ENCODE measurements at places on chromosomes 1 and 21.

DNA sequence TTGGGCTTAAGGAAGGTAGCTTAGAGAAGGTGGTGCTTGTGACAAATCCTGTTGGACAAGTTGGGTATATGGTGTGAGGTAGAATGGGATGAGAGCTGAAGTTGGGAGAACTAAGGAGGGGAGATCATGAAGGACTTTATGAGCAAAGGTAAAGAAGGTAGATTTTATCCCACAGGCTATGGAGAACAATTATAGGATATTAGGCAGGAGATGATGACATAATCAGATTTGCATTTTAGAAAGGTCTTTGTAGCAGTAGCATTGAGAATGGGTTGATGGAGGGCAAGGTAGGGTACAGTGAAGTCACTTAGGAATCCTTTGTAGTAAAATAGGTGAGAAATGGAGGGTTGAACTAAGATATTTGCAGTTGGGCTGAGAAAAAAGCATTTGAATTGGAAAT is 14.9 kb upstream of the TCHH start:
- no peak for DNase-seq

DNA sequence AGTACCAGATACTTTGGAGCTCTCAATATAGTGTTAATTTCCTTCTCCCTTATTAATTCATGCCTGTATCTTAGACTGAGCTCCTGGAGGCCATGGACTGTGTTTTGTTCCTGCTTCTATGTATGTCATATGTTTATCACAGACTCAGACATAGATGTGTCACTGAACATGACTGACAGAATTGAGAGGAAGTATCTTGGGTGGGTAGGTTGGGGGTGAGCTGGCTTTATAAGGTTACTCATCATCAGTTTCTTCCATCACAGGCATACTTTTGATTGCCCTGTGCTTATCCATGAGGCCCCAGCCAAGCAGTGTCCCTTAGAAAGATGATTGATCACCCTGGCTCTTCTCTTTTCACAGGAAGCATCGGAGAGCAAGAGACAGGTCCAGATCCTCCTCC is 5.6 kb upstream of the SH3D21 start:
- no peak for DNase-seq

GRCh38 chr1:67825591-67825990 is 7.7 kb downstream of the GNG12 start:
- no peak for DNase-seq

GRCh38 chr1:151838222-151839081 is 1.2 kb downstream of the C2CD4D start:
- DNase-seq: no peak

GRCh38 chr1:114492978-114493377 is 18.0 kb downstream of the TRIM33 start:
- DNase-seq: no peak

- no peak for DNase-seq
Observed at GRCh38 chr1:233907151-233907550, 2.7 kb downstream of the SLC35F3 start.

GRCh38 chr1:7036386-7036785 is 251.1 kb downstream of the CAMTA1 start:
- DNase-seq: no peak

DNA sequence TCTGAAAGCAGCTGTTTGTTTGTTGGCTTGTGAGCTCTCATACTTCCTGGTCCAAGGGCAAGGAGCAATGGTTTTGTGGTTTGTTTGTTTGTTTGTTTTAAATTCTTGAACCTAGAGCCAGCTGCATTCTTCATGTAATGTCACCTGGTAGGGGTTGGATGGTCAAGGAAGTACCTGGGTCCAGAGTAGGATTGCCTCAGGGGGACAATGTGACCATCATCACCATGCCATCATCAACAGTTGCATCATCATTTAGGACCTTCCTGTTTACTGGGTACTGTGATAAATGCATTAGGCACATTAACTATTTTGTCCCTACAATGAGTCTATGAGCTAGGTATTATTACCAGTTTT is 14.7 kb upstream of the MYOG start:
- DNase-seq: no peak

- DNase-seq: no peak
Observed at GRCh38 chr1:224616756-224617409, 766 bp downstream of the CNIH3 start.

GRCh38 chr1:150268340-150268704 is 494 bp downstream of the APH1A start:
- DNase-seq: no peak

- no peak for DNase-seq
Observed at GRCh38 chr1:84271441-84272151, 29.9 kb upstream of the SAMD13 start.

DNA sequence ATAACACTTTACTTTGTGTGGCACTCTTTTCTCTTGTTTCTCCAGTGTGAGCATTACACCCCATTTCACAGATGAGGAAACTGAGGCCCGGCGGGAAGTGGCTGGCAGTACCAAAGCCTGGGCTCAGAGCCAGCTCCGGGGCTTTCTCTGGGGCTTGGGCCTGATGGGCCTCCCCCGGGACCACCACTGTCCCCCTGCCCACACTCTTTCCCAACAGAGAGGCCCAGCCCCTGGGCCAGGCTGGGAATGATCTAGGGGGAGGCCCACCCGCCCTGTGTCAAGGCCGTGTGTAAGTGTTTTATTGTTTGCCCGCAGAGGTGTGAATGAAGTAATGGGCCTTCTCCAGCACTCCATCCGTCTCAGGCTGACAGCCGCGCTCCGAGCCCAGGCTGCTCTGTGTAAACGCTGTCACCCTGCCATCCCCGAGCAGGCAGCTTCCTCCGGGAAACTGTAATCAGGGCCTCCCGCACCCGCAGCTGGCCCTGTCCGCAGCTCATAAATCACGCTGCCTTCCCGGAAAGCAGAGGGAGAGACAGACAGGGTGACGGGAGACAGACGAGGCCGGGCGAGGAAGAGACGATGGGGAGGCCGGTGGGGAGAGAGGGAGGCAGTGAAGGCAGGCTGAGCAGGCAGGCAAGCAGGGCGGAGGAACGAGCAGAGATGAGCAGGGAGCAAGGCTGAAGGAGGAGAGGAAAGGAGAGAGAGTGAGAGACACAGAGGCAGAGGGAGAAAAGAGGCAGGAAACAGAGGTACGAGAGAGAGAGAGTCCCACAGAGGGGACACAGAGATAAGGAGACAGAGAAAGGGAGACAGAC is 109.7 kb upstream of the ZBTB40 start:
- DNase-seq: no peak

DNA sequence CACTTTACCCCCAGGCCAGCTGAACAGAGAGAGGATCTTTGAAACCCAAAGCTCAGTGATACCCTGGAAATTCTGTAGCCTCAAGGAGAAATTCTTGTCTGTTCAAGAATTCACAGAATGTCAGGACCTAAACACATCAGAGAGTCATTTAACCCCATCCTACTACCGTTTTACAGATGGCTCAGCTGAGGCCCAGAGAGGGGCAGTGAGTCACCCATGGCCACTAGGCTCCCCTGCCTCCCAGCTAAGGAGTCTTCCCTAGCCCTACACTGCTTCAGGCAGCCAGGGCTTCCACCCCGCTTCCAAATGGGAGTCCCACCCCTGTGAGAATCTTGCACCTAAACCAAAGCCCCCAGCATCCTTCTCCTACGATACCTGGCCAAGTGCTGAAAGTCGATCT is 28.3 kb downstream of the VWA5B1 start:
- DNase-seq: no peak

- no peak for DNase-seq
Observed at GRCh38 chr1:168637350-168637991, 61.1 kb downstream of the XCL1 start.

DNA sequence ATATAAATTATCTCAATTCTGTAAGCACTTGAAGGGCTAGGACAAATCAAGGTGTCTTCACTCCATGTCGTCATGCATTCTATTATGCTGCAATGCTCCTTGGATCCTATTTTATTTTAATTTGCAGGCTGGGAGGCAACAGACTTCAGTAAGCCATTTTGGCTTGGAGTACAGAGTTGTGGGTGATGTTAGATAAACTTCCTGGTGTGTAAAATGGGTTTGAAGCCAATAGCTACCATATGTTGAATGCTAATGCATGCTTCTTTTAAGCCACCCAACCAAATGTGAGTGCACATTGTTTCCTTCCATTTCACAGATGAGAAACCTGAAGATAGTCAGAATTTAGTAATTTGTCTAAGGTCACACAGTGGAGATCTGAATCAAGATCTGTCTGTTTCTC is 482.8 kb downstream of the DISC1 start:
- no peak for DNase-seq

DNA sequence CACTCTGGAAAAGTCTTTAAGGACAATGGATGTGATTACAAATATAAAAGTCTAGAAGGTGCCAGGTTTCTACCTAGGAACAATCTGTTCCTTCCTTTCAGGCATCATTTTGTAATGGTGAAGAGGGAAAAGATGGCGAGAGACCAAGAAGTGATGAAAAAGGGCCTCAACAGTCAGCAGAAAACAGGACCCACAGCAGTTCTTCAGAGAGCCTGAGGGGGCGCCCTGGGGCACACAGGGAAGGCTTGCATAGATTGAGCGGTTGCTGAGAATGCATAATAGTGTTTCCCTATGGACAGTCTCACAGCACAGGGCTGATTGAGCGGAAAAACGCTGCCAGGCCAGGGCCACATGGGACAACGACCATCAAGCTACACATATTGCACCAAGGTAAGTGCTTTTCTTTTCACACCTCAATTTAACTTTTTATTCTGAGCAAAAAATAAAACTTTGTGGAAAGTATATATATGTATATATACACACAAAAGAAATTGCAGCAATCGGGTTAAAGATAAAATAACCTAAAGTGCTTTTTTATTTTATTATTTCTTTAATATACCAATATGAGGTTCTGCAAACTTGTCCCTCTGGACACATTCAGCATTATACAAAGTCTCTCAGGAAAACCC is 3.1 kb upstream of the YRDC start:
- DNase-seq: no peak

- peak; percentile 33 for DNase-seq
Observed at GRCh38 chr1:200784576-200784975, 45.9 kb downstream of the CAMSAP2 start.

GRCh38 chr1:185315445-185316071 is 1.5 kb downstream of the IVNS1ABP start:
- no peak for DNase-seq

DNA sequence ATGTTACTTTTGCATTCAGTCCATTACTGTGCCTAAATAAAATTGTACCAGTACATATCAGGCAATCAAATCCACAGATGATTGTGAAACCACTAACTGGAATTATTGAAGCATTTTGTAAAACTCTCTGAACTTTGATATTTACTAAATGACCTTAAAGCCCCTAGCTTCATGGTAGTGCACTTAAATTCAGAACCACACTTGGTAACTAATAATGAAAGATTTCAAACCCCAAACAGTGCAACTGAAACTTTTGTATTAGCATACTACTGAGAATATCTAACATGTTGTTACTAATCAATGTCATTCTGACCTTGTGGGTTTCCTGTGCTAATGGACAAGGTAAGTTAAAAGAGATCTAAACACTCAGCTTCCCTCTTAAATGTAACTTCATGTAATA is at the start of gene CFHR3:
Gene CFHR3 (plus strand): TSS at position 238 of the 400 bp plus-strand sequence. CDS start 47 bp downstream, at position 285.
- DNase-seq: no peak

DNA sequence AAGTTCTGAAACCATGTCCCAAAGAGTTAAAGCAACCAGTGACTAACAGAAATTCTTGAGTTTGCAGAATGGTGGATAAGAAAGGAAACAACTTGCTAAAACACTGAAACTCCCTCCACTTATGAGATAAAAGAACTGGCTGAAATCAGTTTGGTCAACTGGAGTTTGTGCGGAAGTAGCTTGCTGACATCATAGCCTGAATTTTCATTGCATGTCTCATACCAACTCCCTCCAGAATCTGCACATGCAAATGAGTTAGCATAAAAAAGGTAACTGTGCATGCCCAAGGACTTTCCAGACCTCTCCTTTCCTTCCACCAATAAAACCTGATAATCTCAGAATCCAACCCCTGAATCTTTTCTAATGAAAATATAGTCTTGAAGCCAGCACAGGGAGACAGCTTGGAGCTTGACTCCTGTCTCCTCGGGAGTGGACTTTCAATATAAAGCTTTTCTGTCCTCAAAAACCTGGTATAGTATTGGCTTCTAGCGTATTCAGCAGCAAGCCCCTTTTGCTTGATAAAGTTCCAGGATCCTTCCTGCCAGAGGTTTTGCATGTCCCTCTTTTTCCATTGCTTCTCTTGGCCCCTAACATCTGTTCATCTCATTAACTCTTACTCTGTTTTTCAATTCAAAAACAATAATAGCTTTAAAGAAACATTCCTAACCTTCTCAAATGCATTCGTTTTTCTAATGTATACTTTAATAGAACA is 785.8 kb upstream of the ADGRL4 start:
- peak; percentile 4 for DNase-seq

GRCh38 chr1:21775550-21775914 is 7.4 kb downstream of the USP48 start:
- no peak for DNase-seq

DNA sequence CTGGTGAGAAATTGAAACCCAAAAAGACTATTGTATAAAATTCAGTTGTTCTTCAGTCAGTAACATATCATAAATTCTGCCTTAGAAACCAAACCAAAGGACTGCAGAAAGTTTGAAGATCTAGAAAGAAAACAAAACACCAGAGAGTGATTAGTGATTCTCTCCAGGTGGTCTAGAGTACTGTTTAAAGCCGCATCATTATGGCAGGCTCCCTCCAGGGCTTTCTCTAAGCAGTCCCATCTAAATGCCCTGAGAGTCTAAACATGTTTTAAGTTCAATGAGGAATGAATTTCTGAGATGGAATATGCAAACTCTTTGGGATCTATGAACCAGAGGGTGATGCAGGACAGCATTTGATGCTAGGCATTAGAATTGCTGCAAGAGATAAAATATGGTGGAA is 100.9 kb upstream of the ST6GALNAC5 start:
- DNase-seq: no peak

- DNase-seq: no peak
Observed at GRCh38 chr1:59737638-59738037, 77.1 kb upstream of the HOOK1 start.

- no peak for DNase-seq
Observed at GRCh38 chr21:37528150-37528937, 161.8 kb downstream of the DYRK1A start.

DNA sequence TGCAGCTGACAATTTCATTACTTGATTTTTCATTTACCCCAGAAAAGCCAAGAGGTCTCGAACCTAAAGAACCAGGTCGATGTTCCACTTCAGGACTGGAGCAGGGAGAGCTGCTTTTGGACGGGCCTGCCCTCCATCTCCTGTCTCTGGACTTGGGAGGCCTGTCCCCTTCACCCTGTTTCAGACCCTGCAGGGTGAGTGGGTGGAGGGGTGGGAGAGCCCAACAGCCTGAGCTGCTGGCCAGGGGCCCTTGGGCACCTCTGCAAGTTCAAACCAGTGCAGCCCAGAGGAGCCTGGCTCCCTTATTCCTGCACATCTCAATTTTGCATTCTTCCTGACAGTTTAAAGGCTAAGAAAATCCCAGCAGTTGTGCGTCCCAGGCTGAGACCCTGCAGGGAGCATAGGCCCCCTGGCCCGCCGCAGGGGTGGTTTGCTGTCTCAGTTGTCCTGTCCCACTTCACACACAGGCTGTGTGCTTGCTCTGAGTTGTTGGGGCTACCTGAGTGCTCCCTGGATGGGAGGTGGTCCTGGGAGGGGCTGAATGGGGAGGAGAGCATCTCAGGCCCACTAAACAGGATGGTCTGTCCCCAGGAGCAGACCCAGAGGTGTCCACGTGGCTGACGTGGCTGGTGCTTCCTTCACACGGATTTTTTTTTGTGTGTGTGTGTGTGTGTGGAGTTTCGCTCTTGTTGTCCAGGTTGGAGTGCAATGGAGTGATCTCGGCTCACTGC is 443.7 kb downstream of the PTPRU start:
- no peak for DNase-seq

- DNase-seq: no peak
Observed at GRCh38 chr21:44050276-44050675, 38.2 kb downstream of the TRAPPC10 start.

Data from AG04450 (cell line).